ENCODE measurements at places on chromosomes 12 and 14.

DNA sequence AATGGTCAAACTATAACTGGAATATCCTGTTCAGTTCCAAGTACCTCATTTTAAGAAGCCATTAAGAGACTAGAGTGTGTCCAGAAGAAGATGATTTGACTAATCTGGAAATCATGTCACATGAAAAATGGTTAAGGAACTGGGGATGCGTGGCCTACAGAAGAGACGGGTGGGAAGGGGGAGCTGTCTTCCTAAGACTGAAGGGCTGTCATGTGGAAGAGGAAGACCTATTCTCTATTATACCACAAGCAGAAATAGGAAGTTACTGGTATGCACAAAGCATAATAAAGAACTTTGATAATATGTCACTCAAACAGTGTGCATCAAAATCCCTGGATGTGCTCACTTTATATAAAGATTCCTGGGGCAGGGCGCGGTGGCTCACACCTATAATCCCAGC, 50.3 kb downstream of the HECTD4 start:
- peak; percentile 40 for DNase-seq

DNA sequence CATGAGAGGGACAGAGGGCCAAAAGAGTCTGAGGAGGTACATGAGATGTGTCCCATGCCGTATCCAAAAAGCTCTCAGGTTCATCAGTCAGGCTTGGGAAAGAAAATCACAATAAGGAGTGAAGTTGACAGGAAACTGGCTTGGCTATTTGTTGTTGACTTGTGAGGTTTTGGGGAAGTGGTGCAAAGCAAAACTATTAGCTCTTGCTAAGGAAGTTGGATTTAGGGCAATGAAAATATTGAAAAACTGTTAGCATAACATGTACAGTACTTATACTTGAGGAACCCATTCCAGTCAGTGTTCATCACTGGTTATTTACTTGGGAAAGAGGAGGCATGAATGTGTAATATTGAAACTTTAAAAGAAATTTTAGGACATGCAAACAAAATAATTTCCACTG, 145.9 kb downstream of the DUSP6 start:
- peak; percentile 57 for DNase-seq

DNA sequence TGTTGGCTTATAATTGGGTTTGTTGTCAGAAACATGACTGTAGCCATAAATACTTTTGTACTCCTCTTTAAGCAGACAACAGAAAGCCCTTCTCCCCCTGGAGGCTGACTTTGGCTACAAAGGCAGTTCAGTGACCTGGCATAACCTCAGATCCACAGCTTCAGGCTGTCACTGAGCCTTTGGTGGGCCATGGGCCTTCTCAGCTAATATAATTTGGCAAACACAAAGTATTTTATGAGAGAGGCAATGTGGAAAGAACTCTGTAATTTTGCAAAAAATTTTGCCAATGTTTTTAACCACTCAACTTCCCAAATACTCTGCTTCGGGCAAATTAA, 15.5 kb upstream of the MGP start:
- DNase-seq = peak; percentile 15

DNA sequence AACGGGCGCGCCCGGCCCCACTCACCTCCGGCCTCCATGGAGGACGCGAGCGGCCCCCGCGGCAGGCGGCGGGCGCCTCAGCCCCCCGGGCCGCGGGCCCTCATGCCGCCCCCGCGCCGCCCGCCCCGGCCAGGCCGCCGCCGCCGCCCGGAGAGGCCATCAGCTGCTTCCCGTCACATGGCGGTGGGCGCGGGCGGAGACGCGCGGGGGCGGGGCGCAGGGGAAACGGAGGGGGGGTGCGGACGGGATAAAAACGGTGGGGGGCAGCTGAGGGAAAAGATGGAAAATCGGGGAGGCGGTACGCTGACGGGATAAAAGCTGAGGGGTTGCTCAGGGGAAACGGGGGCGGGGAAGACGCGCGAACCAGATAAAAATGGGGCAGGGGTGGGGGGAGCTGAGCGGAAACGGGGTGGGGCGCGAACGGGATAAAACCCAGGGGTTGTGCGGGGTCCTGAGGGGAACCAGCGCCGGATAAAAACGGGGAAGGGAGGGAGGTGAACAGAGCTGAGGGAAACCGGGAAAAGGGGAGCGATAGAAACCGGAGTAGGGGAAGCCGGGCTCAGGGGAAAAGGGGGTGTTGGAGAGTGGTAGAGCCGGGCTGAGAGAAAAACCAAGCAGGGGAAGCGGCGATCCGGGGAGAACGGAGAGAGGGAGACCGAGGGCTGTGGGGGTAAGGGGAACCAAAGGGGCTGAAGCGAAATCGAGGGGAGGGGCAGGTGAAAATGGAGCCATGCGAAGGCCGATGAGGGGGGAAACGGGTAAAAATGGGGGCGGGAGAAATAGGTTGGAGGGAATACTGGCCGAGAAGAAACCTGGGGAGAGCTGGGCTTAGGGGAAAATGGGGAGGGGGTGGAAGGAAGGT, at the start of gene WSB2:
Gene WSB2 (minus strand): TSS at position 169 of the 862 bp plus-strand sequence. CDS start 131 bp downstream, at position 38.
- DNase-seq = peak; percentile 59

GRCh38 chr12:76197283-76197682, 112.8 kb upstream of the NAP1L1 start:
- DNase-seq = no peak

- peak; percentile 36 for DNase-seq
Observed at GRCh38 chr12:29282031-29282816, 98.7 kb downstream of the ERGIC2 start.

DNA sequence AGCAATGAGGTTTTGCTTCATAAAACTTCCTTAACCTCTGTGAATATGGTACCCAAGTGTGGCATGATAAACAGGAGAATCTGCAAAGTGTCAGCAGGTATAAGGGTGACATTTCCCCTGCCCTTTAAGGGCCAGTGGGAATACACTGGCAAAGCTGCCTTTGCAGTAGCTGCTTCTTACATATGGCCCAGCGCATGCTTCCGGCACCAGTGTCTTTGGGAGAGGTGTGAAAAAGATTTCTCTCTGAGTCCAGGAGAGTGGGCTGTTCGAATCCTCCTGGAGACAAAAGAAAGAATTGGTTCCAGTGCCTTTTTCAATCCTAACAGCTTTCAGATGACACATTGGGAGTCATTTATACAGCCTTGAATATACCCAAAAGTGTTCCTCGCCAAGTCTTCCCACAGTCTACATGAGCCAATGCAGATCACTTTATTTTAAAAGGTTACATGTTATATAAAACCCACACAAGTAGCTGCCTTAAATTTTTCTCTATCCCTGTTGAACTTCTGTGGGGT, 437.7 kb downstream of the PRKD1 start:
- DNase-seq = no peak

DNA sequence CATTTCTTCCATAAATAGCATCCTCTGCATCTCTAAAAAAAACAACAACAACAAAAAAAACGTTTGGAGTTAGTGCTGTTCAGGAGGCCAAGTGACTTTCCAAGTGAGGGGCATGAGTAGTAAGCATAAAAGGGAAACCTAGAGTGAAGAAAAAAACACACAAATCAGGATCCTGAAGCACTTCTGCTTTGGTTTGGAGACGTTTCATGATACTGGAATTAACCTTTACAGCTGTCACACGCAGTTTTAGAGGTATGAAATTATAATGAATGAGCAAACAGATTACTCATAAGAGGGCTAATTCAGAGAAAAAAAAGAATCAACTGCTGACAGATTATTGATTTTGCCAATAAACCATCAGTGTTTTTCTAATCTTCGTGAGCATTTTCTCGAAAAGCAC, 3.8 kb downstream of the SRSF9 start:
- no peak for DNase-seq

- DNase-seq = no peak
Observed at GRCh38 chr14:96263347-96264199, 7.6 kb downstream of the BDKRB1 start.
